Smooth muscle cell of bladder (primary cell): ENCODE measurements at places on chromosomes 5 and 9. TPM values are rescaled to one million over a fixed set of nuclear protein-coding genes. Genes with fewer than 3 reads are reported as not detected.

SLCO6A1 gene
- not detected in 2 replicates for total RNA-seq

PIP5KL1 gene
- 2.6 and 3.0 TPM in 2 replicates for total RNA-seq

EGFL7 gene
- 10.5 and 15.6 TPM in 2 replicates for total RNA-seq

FBXW5 gene
- total RNA-seq: 116 and 152 TPM in 2 replicates

PRR16 gene
- total RNA-seq: 4.0 and 4.2 TPM in 2 replicates
